ENCODE measurements at places on chromosomes 12 and 14.

DNA sequence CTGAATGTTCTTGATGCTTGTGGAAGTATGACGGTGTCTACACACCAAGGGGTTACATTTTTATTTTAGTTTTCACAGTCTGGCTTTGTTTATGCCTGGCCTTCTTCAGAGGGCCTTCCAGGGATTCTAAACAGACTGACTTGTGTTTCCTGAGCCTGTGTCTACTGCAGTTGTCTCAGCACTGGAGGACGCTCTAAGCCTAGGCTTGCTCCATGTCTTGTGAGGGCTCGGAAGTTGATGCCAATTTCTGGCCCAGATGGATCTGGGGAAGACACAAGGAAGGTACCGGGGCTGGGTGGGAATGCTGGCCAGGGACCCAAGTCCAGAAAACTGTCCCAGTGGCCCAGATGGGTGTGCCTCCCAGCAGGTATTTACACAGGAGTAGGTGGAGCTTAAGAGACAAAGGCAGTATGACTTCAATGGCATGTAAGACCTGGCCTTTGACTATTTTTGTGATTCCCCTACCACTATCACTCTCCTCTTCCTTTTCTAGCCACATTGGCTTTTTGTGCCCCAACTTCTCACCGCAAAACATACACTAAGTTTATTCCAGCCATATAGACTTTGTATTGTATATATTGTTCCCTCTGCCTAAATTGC lies 56.9 kb downstream of the GPR137C start:
- DNase-seq: no peak

GRCh38 chr12:611721-612120 lies 51.5 kb downstream of the NINJ2 start:
- DNase-seq: no peak

DNA sequence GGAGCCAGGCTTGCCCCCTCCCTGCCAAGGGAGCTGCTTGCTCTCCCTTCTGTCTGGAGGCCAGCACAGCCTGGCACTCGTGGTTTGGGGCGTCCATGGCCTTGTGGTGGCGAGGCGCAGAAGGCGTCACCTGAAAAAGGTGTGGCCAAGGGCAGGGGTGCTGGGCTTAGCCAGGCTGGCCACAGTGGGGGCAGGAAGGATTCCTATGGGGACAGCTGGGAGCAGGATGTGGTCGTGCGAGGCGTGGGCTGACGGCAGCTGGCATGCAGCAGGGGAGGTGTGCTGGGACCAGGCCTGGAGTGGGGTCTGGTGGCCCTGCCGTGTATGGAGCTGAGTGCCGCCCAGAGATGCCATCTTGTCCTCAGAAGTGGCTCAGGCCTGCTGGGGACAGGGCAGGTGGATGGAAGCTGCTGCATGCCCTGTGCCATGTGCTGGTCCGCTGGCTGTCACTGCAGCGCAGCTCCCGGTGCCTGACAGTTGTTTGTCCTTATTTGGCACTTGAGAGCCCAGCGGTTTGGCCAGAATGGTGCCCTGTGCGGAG lies 30.0 kb downstream of the SH2B3 start:
- no peak for DNase-seq

- no peak for DNase-seq
Observed at GRCh38 chr12:54592316-54592715, 3.9 kb upstream of the PPP1R1A start.

- no peak for DNase-seq
Observed at GRCh38 chr12:56103066-56103711, 1.2 kb upstream of the PA2G4 start.

- no peak for DNase-seq
Observed at GRCh38 chr12:111355201-111355925, 13.5 kb downstream of the PHETA1 start.

- DNase-seq: no peak
Observed at GRCh38 chr12:49963976-49964815, 2.5 kb downstream of the AQP5 start.

GRCh38 chr12:32545413-32545980 lies 133.6 kb upstream of the DNM1L start:
- no peak for DNase-seq

GRCh38 chr14:31761325-31761724 lies 200.1 kb downstream of the NUBPL start:
- DNase-seq: no peak

DNA sequence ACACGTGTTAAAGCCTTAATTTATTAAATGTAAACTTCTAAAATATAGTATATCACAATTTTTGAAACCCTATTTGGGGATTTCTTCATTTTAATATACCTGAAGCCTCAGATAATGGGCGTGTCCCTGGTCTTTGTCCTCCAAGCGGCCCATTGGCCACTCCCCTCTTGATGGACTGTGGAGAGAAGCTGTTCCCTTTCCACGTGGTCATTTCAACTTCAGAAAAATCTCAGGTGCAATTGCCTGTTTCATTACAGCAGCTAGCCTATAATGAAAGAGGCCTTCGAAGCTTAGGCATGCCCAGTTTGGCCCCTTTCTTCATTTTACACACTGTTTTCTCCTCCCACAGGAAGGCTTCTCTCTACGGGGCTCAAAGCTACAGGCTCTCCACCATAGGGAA lies 131.4 kb upstream of the ARHGAP5 start:
- DNase-seq: no peak
